ENCODE measurements at places on chromosomes 1 and 21.
A peak's percentile ranks its signal among the peaks of the same experiment; 100 is the strongest.

DNA sequence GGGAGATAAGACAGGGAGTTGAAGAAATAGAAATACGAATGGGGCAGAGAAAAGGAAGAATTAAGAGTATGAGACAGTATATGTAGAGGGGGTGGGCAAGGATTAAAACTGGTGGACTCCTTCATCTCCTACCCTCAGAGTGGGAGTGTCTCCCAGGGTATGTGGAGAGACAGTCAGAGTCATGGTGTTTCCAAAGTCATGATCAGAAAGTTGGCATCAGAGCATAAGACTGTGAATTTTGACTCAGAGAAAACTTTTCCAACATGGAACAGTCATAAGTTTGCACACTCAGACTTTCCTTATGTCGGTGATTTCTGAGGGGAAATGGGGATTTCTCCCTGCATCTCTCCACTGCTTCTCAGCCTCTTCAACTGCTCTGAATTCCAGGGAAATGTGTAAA is 2.4 kb downstream of the CD84 start:
- DNase-seq: no peak

DNA sequence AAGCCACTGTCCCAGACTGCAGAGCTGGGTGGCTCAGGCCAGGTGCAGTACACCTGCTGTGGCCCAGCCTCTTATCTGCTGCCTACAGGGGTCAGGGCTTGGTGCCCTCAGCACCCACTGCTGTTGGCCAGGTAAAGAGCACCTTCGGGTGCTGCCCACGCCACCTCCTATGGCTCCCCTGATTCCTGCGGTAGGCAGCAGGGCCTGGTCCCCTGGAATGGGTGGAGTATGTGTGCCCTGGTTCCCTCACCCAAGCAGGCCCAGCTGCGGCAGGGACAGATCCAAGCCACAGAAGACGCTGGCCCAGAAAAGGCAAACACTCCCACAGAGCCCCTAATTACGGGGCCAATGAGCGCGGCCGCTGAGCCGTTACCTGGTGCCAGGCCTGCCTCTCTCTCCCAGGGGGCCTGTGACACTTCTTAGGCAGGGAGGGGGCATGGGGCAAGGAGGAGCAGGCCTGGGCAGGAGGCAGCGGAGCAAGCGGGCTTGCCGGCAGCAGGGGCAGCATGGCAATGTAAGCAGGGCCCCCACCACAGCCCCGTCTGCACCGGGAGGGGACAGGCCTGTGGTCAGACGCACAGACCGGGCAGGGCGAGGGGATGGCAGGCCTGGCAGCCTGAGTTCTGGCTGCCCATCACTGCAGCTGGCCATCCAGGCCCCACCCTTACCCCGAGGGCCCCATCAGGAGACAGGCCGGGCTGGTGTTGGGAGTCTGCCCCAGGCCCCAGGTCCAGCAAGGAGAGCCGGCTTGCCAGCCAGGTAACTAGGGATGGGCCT is 19.0 kb downstream of the ESPN start:
- no peak for DNase-seq

- DNase-seq: no peak
Observed at GRCh38 chr21:17472592-17473271, 40.1 kb upstream of the CXADR start.

DNA sequence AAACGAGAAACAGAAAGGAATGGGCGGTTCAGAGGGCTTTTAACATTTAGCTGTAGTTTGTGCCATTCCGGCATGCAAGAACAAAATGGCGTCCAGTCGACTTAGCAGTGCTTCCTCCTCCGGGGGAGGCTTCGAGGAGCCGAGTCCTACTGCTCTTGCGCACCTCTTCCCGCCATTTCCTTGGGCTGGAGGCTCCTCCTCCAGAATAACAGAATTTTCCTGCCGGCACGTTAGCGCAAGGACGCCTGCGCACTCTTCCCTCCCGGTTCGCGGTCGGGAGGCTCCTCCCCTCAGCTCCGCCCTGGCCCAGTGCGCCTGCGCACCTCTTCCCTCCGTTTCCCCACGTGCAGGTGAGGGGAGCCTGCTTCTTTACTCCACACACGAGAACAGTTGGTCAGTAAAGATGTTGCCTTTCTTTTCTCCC is 1.0 kb downstream of the DMRTB1 start:
- DNase-seq: no peak

DNA sequence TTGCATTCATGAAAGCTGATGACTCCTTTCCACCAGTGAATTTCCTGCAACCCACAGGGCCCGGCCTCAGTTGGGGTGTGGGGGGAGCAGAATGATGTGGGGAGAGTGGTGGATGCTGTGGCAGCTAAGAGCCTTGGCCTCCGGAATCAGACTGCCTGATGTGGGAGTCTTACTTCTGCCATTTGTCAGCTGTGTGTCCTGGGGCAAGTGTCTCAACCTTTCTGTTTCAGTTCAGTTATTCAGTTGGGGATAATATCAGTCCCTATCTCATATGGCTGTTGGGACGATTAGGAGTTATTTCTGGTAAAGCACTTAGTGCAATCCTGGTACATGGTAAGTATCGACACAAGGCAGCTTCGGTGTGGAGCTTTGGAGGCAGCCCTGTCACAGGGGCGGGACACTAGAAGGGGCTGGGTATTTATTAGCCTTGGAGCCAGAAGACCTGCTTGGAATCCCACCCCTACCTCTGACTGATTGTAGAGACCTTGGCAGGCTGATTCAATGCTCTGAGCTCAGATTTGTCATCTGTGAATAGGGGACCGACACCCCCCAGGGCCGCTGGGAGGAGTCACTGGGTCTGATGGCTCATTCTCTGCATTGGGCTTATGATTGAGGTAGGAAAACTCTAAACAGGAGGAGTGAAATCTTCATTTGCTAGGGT is 19.6 kb downstream of the ARHGEF10L start:
- no peak for DNase-seq

- DNase-seq: no peak
Observed at GRCh38 chr1:224526771-224527170, 89.3 kb upstream of the CNIH3 start.

- DNase-seq: no peak
Observed at GRCh38 chr1:38289034-38289433, 242.4 kb upstream of the POU3F1 start.

- no peak for DNase-seq
Observed at GRCh38 chr1:19974822-19975416, 4.5 kb downstream of the PLA2G2A start.

DNA sequence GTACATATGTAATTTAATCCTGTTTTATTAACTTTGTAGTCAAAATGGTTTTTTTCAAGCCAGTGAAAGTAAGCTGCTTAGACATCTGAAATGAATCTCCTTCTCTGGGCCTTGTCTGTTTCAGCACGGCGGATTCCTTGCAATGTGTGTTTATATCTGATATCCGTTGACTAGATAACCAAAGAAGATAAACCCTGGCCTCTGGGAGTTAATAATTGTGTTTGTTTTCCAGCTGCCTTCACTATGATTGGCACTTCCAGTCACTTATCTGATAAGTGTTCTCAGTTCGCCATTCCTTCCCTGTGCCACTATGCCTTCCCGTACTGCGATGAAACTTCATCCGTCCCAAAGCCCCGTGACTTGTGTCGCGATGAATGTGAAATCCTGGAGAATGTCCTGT is 63.5 kb upstream of the UBE2U start:
- no peak for DNase-seq

- no peak for DNase-seq
Observed at GRCh38 chr1:31715873-31716220, 12.0 kb upstream of the COL16A1 start.

GRCh38 chr1:25796811-25797458 is 3.1 kb upstream of the SELENON start:
- peak; percentile 90 for DNase-seq

GRCh38 chr21:41622831-41623548 is 115.0 kb upstream of the TMPRSS2 start:
- no peak for DNase-seq

DNA sequence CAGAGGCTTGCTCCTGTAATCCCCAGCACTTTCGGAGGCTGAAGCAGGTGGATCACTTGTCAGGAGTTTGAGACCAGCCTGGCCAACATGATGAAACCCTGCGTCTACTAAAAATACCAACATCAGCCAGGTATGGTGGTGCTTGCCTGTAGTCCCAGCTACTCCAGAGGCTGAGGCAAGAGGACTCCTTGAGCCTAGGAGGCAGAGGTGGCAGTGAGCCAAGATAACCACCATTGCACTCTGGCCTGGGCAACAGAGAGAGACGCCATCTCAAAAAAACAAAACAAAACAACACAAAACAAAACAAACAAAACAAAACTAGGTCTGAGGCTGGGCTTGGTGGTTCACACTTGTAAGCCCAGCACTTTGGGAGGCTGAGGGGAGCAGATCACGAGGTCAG is 38.7 kb upstream of the RAP1GAP start:
- no peak for DNase-seq

GRCh38 chr21:45130324-45130774 is 56.0 kb downstream of the ADARB1 start:
- no peak for DNase-seq

- no peak for DNase-seq
Observed at GRCh38 chr21:38531591-38531990, 33.3 kb upstream of the ERG start.

DNA sequence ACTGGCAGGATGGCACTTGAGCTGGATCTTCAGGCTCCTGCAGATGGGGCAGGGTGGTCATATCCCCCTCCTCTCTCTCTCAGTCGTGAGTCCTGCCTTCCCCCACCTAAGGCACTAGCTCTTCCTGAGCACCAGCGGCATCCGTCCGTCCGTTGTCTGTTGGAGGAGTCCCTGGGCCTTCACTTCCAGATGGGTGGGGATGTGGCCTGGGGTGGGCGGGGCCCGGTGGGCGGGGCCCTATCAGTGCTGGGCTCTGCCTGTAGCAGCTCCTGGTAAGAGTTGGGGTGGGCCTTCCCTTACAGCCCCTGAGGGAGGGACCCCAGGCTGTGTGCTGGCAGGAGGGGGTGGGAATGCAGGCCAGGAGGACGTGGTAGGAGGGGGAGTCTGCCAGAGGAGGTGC is 10.3 kb downstream of the LDLRAD2 start:
- DNase-seq: no peak

GRCh38 chr1:59232216-59232615 is 64.7 kb upstream of the FGGY start:
- DNase-seq: no peak

DNA sequence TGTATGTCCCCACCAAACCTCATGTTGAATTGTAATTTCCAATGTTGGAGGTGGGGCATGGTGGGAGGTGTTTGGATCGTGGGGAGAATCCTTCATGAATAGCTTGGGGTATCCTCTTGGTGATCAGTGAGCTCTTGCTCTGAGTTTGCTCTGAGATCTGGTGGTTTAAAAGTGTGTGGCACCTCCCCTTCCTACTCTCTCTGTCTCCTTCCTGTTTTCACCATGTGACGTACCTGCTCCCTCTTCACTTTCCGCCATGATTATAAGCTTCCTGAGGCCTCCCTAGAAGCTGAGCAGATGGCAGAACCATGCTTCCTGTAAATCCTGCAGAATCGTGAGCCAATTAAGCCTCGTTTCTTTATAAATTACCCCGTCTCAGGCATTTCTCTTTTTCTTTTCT is 40.0 kb upstream of the OSBPL9 start:
- DNase-seq: no peak

GRCh38 chr1:246159279-246160227 is 347.5 kb downstream of the SMYD3 start:
- DNase-seq: no peak

- no peak for DNase-seq
Observed at GRCh38 chr1:184569106-184569505, 182.3 kb downstream of the C1orf21 start.

GRCh38 chr1:224632381-224632871 is 16.3 kb downstream of the CNIH3 start:
- no peak for DNase-seq

- DNase-seq: no peak
Observed at GRCh38 chr1:222975472-222976122, 160.8 kb downstream of the DISP1 start.

GRCh38 chr1:97488530-97488929 is 432.3 kb downstream of the DPYD start:
- DNase-seq: no peak

DNA sequence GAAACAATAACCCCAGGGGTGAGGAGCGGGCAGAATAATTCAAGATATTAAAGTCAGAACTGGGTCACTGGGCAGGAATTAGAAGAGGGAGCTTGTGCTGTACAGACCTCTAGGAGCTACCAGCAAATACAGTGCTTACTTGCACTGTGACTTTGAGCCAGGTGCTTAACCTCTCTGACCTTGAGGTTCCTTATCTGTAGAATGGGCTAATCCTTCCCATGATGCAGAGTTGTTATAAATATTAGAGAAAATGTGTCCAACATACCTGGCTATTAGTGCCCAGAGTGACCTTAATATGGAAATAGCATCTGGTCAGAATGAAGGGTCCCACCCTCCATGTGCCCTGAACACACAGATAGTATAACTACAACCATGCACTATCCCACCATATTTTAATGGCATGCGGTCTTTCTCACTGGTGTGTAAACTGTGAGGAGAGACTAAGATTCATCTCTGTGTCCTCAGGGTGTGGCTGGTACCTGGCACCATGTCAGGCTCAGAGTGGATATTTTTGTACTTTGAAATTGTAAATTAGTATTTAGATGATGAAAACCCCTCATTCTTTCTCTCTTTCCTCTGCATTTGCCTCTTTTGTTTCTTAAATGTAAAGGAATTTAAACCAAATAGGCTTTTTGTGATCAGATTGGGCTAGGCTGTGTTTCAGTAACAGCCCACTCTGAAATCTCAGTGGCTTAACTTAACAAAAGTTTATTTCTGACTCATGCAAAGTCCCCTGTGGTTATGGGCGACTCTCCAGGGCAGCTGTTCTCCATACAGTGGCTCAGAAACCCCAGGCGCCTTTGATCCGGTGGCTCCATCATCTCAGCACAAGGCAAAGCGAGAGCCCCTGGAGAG is 60.0 kb upstream of the ROR1 start:
- DNase-seq: no peak

DNA sequence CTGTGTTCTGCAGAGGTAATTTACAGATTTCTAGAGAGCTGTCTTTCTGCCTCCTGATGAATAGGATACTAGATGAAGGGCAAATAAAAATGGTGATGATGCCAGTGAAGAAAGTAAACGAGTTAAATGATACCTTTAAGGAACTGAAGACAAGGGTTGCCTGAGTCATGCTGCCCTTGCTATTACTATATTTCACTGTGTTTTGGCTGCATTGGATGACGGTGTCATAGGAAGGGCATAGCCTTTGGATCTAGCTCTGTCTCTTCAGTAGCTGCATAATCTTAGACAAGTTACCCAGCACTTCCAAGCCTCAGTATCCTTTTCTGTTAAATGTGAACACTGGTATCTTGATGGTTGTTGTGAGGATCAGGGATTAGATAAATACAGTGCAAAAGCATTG is 131.5 kb upstream of the FGGY start:
- no peak for DNase-seq

- no peak for DNase-seq
Observed at GRCh38 chr1:193558491-193559028, 372.1 kb upstream of the B3GALT2 start.

DNA sequence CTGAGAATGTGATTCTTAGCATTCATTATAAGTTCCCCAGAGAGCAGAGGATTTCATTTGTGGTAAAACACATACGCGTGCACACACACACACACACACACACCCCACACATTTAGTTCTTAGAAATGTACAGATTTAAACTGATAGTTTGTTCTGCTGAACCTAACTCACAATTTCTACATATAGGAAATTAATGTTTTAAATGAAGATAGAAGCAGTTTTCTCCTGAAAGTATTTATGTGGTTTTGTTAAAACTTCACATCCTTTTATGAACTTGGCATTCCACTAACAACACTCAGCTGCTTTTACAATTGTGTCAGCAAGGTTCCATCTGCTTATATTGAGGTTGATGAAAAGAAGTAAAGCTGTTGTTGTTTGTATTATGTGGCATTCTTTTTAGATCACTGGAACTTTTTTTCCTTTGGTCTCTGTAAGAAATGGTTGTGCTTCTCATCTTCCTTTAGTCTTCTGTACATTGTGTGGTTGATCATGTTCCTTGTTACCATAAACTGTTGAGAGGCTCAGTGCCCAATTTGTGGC is 41.6 kb downstream of the AK4 start:
- DNase-seq: no peak
